ENCODE measurements at places on chromosomes 5 and 9.

- H3K27ac ChIP-seq, result peak overlapping the region; percentile 79
- H3K36me3 ChIP-seq, result no peaks in the 10 kb centered on the region
- no peak for DNase-seq
- H3K4me3 ChIP-seq, result peak overlapping the region; percentile 81
- H3K4me1 ChIP-seq, result peaks cover 12% of the 10 kb centered on the region
Observed at GRCh38 chr9:124852121-124852828, 985 bp upstream of the WDR38 start.

DNA sequence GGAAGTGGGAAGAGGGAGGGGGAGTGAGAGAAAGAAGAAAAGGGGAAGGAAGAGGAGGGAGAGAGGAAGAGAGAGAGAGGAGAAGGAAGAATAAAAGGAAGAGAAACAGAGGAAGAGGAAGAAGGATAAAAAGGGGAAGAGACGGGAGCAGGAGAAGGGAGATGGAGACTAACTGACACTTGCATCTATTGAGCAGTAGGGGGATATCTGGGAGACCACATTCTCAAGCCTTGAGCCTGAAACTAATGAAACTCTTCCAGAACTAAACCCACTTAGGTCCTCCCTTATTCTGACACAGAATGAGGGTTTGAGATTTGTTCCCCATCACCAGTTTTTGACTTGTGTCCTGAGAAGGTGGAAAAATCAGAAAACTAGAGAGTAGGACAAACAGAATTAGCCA is 533.3 kb downstream of the CDH12 start:
- H3K4me3 ChIP-seq, result no peak overlapping the region
- H3K4me1 ChIP-seq, result peaks cover 5% of the 10 kb centered on the region
- no peaks in the 10 kb centered on the region for H3K36me3 ChIP-seq
- DNase-seq, result no peak

GRCh38 chr5:134873494-134873893 is 677 bp upstream of the TXNDC15 start:
- peaks cover 8% of the 10 kb centered on the region for H3K36me3 ChIP-seq
- H3K4me3 ChIP-seq, result peak overlapping the region; percentile 97
- H3K27ac ChIP-seq, result peak overlapping the region; percentile 89
- H3K27me3 ChIP-seq, result no peaks in the 10 kb centered on the region
- no peak for DNase-seq
- peaks cover 16% of the 10 kb centered on the region for H3K4me1 ChIP-seq

DNA sequence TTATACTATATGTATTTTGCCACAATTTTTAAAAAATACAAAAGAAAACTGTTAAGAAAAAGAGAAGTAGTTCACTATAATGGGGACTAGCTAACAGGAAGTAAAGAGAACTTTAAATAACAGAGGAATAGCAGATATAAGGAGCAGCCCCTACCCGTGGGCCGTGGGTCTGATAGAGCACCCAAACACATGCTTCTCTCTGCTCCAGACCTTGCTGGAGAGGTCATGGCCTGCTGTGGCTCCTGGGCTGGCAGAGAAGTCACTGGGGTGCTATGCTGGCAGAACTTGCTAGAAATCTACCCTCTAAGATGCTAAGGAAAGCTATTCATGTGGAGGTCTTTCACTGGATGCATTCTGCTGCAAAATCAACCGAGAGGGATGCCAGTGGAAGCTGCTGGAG is 10.0 kb upstream of the TNFAIP8 start:
- no peaks in the 10 kb centered on the region for H3K36me3 ChIP-seq
- peaks cover 36% of the 10 kb centered on the region for H3K4me1 ChIP-seq
- no peak for DNase-seq
- H3K27me3 ChIP-seq, result no peaks in the 10 kb centered on the region
- H3K4me3 ChIP-seq, result no peak overlapping the region

DNA sequence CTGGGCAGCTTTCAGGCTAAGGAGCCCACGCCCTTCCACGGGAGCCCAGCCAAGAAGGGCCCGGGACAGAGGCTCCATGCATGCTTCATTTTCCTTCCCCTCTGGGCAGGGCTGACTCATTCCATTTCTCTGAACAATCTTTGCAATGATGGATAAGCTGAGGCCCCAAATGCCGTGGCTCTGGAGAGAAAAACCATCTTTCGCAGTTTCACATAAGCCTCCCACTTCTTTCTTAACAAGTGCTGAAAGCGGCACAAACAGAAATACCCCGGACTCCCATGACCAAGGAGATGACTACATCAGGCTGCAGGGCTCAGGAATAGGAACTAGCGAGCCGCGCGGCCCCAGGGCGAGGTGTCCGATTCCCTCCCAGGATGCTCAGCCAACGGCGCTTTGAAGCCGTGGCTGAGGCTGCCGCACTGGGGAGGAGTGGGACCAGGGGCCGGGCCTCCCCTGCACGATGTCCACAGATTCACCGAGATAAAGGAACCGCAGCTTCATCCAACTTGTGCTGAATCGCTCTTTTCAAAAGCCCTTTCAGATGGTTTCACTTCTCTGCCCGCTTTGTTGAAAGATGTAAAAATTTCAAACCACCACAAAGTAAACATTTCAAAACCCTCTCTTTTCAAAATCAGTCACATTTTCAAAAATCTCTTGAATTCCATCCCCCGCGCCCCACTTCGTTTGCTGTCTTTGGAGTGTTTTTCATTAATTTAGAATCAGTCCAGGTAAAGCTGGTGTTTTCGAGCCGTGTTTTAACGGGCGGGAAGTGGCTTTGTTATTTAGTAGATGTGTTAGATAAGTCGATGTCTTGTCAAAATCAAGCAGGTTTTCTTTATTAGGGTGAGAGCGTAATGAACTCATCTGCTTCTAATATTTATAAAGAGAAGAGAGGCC is 96.5 kb upstream of the LMX1B start:
- H3K4me3 ChIP-seq, result peak overlapping the region; percentile 75
- H3K36me3 ChIP-seq, result no peaks in the 10 kb centered on the region
- DNase-seq, result no peak
- H3K27ac ChIP-seq, result peak overlapping the region; percentile 82

GRCh38 chr5:140497897-140498296 is 49.6 kb upstream of the EIF4EBP3 start:
- DNase-seq, result no peak
- H3K27me3 ChIP-seq, result no peaks in the 10 kb centered on the region
- H3K4me3 ChIP-seq, result no peak overlapping the region
- peaks cover 15% of the 10 kb centered on the region for H3K36me3 ChIP-seq
- no peaks in the 10 kb centered on the region for H3K4me1 ChIP-seq
- no peak overlapping the region for H3K27ac ChIP-seq

- no peak for DNase-seq
- H3K4me1 ChIP-seq, result peaks cover 9% of the 10 kb centered on the region
- H3K27ac ChIP-seq, result no peak overlapping the region
- H3K27me3 ChIP-seq, result peaks cover 13% of the 10 kb centered on the region
- H3K36me3 ChIP-seq, result no peaks in the 10 kb centered on the region
Observed at GRCh38 chr9:101460965-101461364, 25.4 kb upstream of the ALDOB start.

- no peaks in the 10 kb centered on the region for H3K4me1 ChIP-seq
- no peak overlapping the region for H3K27ac ChIP-seq
- DNase-seq, result no peak
- no peaks in the 10 kb centered on the region for H3K36me3 ChIP-seq
Observed at GRCh38 chr5:149133795-149134777, 7.2 kb upstream of the ABLIM3 start.

- no peak overlapping the region for H3K27ac ChIP-seq
- no peak for DNase-seq
- H3K4me3 ChIP-seq, result no peak overlapping the region
- H3K27me3 ChIP-seq, result no peaks in the 10 kb centered on the region
- H3K4me1 ChIP-seq, result peaks cover 30% of the 10 kb centered on the region
Observed at GRCh38 chr9:2729003-2729402, 11.7 kb downstream of the KCNV2 start.

DNA sequence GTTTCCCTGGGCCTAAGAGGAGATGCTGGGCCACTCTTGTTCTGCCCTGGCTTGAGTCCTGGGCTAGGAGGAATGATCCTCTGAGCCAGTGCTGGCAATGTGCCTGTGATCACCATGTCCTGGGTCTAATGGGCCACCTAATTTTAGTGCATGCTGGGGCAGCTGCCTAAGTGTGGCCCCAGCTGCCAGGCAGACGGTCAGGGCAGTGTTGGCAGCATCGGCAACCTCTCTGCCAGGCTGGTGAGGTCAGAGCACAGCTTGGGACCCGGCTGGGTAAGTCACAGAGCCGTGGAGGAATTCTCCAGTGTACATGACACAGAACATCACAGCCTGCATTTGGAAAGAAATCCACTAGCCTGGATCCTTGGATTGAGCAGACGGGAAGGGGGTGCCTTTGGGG is 21.4 kb upstream of the PITX1 start:
- H3K27ac ChIP-seq, result no peak overlapping the region
- H3K27me3 ChIP-seq, result peaks cover 94% of the 10 kb centered on the region
- no peak overlapping the region for H3K4me3 ChIP-seq
- DNase-seq, result no peak
- H3K36me3 ChIP-seq, result no peaks in the 10 kb centered on the region

DNA sequence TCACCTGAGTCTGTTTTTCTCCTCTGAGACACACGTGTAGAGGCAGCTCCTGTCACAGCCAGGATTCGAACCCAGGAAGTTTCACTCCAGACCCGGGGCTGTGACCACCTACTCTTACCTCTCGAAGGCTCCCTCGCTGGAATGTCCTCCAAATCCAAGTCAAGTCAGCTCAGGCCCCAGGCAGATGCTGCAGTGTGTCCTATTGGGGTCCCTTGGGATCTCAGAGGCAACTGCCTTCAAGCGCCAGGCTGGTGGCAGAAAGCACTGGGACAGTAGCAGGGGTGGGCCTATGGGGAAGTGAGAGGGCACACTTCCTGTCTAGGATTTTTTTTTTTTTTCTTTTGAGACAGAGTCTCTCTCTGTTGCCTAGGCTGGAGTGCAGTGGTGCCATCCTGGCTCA is 762 bp upstream of the ST6GALNAC4 start:
- H3K27me3 ChIP-seq, result peaks cover 4% of the 10 kb centered on the region
- no peak overlapping the region for H3K4me3 ChIP-seq
- H3K4me1 ChIP-seq, result peaks cover 23% of the 10 kb centered on the region
- DNase-seq, result no peak
- H3K36me3 ChIP-seq, result no peaks in the 10 kb centered on the region
- no peak overlapping the region for H3K27ac ChIP-seq

GRCh38 chr9:109017493-109017892 is 4.2 kb upstream of the CTNNAL1 start:
- H3K27me3 ChIP-seq, result no peaks in the 10 kb centered on the region
- H3K4me3 ChIP-seq, result peak overlapping the region; percentile 23
- peak overlapping the region; percentile 45 for H3K27ac ChIP-seq
- no peak for DNase-seq

DNA sequence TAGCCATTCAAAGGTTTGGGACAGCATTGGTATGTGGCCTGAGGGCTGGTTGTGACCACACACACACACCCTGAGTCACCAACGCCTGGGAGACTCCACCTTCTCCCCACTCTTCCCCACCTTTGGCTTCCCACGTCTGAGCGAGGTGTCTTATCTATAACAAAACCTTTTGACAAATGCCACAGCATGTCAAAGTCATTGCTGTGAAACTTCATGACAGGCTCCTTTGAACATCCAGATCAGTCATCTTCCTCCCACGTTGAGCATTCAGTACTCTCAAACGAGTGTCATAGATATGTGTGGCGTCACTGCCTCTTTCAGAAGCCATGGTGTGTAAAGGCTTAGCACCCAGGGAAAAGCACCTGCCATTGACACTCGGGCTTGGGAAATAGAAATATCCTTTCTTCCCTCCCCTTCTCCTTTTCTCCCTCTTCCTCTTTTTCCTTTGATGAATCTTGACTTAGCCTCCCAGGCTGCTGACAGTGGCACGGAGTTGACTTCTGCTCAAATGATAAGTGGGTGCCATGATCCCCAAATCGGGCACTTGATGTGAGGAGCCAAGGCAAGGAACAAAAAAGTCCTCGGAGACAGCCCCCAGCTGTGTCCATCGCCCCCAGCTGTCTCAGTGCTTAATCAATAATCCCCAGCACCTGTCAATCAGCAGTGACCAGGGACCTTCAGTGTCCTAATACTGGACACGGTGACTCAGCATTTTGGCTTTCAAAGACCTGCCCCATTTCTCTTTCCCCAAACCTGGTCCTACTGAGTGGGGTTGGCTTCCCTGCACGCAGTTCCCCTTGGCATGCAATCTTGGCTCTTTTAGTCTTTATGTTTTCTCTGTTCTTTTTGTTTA is 114.8 kb downstream of the FGF18 start:
- no peaks in the 10 kb centered on the region for H3K27me3 ChIP-seq
- no peak overlapping the region for H3K4me3 ChIP-seq
- DNase-seq, result peak; percentile 32
- H3K4me1 ChIP-seq, result peaks cover 19% of the 10 kb centered on the region
- H3K27ac ChIP-seq, result peak overlapping the region; percentile 79

GRCh38 chr5:141430332-141431113 is at the start of gene PCDHGA12:
TSS of gene PCDHGA12 (plus strand) at chr5:141430507. CDS start at chr5:141430760, 253 bp downstream.
- H3K27me3 ChIP-seq, result no peaks in the 10 kb centered on the region
- no peak within 1 kb of the TSS for H3K4me3 ChIP-seq
- H3K4me1 ChIP-seq, result no peaks in the 10 kb centered on the region

DNA sequence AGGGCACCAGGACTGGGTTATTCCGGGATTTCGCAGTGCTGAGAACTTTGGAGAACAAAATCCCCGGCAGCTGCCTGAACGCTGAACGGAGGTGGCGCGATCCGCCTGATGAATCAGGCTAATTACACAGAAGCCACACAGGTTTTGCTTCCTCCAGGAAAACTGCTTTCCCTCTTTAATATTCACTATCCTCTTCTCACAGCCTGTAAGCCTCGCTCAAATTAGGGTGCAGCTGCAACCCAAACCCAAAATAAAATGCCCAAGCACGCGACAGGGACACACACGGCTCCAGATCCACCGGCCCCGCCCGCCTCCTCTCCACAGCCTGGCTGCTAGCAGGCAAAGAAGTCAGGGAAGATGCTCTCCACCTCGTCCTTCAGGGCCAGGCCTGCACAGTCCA is 6.0 kb downstream of the SOHLH1 start:
- no peak for DNase-seq
- no peaks in the 10 kb centered on the region for H3K4me1 ChIP-seq
